DMS53 (cell line): ENCODE measurements at places on chromosomes 7 and 10.
A peak's percentile ranks its signal among the peaks of the same experiment; 100 is the strongest.

DNA sequence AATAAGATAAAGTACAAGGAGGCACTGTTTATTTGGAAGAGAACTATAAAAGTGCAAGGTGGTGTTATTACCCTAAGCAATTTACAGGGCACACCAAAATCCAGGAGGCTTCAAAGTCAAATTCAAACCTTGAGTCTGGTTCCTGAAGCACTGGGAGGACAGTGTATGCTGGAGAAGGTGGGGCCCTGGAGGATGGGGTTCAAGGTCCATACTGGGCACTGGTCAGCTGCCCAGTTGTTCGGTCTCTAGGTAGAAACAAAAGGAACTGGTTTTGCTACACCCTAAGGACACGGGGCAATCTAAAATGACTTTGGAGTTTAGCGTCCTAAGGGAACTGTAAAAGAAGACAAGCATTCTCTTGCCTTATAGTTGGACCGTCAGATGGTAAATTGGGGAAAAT lies 78.4 kb upstream of the ELMO1 start:
- DNase-seq: no peak

- no peak for DNase-seq
Observed at GRCh38 chr7:131826960-131827359, 270.5 kb upstream of the PODXL start.

- DNase-seq: no peak
Observed at GRCh38 chr10:98251399-98251798, 16.6 kb downstream of the LOXL4 start.

DNA sequence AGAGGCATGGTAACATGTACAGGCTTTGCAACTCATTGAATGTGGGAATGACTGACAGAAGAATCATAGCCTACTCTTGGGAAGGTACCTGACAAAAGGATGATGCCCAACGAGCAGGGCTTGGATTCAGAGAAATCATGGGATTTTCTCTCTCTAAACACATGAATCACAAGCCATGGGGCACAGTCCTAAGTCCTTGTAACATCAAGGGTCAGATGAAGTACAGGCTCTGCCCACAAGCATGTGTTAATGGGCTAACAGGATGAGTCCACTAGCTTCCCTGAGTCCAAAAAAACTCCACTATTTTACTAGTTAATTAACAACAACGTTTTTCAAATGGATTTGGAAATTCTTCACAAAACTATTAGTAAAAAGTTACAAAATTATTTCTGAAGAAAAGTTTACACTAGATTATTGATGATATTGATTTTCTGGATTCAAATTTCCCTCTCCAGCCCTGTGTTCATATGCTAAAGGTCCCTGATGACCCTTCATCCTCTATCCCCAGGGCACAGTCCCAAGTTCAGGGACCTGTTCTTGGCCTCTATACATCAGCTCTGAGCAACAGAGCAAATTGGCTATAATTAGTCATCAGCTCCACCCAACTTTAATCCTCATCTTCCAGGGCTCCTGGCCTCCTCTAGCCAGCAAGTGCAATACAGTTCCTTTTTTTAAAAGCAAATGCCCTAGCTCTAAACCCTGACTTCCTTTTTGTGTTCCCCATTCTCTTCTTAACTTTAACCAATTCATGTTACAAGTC lies 99.8 kb downstream of the GSAP start:
- DNase-seq: no peak

DNA sequence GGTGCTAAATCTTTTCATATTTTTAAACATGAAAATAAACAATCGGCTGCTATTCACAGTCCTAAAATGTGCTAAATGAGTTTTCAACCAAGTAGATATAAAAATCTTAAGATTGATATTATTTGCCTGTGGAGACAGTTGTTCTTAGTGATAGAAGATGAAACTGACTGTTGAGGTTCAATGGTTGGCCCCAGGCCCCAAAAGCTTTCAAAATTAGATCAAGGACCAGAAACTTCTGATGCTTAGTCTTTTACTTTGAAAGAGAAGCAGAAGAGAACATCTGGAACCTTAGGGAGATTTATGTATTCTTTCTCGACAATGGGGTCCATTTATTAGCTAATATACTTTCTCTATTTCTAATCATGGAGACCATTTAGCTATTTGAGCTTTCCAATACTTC lies 155.8 kb downstream of the REEP3 start:
- no peak for DNase-seq

- DNase-seq: no peak
Observed at GRCh38 chr10:128877141-128877540, 589.9 kb upstream of the MGMT start.

- no peak for DNase-seq
Observed at GRCh38 chr7:117021986-117022385, 68.7 kb downstream of the ST7 start.

GRCh38 chr10:96655461-96656197 lies 64.7 kb downstream of the PIK3AP1 start:
- no peak for DNase-seq

GRCh38 chr7:13198727-13199126 lies 511.3 kb downstream of the ARL4A start:
- no peak for DNase-seq

DNA sequence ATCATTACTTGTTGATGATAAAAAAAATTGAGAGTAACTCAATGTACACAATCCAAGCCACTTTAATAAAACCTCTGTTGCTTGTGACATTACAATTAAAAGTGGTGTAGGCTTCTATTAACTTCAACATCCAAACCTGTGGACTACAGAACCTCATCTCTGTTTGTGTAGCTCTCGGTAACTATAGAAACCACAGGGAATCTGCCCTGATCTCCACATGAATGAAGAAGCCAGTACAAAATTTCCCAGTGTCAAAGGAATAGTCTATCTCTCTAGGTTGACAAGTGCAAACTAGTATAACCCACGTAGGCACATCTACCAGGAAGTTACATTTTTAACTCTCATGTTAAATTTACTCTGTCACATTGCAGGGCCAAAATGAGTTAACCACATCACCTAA lies 204.3 kb downstream of the CHCHD3 start:
- no peak for DNase-seq

DNA sequence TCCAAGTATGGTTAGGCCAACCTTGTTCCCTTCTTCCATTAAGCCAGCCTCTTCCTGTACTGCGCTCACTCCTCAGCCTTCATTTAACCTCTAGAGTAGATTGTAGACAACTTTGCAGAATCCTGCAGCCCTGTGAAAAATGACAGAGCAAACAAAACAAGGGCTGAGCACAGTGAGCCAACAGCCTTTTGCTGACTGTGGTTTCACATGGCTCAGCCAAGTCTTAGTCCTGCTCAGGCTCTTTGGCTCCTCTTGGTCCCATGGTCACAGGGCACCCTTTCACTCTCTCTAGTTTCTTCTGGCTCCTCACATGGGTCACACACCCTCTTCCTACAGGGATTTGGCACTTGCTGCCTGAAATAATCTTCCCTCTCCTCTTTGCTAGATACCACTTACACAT lies 900.3 kb downstream of the CCSER2 start:
- no peak for DNase-seq

GRCh38 chr10:129440247-129440646 lies 26.8 kb upstream of the MGMT start:
- no peak for DNase-seq

DNA sequence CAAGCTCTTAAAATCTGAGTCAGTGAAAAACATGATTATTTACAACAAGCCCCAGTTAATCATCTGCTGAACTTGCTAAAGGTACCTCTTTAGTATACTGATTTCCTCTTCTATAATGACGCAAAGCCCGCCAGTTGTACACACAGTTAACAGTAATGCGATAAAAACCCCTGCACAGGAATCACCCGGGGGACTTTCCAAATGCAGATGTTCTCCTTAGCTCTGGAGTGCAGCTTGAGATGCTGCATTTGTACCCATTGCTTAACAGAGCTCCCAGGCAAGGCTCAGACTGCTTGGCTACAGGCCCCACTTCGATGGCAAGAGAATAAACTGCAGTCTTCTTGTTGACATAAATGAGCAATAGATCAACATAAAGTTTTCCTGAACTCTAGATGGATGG lies 279.6 kb upstream of the HGF start:
- peak; percentile 44 for DNase-seq

GRCh38 chr10:33655921-33656320 lies 321.5 kb upstream of the NRP1 start:
- no peak for DNase-seq

DNA sequence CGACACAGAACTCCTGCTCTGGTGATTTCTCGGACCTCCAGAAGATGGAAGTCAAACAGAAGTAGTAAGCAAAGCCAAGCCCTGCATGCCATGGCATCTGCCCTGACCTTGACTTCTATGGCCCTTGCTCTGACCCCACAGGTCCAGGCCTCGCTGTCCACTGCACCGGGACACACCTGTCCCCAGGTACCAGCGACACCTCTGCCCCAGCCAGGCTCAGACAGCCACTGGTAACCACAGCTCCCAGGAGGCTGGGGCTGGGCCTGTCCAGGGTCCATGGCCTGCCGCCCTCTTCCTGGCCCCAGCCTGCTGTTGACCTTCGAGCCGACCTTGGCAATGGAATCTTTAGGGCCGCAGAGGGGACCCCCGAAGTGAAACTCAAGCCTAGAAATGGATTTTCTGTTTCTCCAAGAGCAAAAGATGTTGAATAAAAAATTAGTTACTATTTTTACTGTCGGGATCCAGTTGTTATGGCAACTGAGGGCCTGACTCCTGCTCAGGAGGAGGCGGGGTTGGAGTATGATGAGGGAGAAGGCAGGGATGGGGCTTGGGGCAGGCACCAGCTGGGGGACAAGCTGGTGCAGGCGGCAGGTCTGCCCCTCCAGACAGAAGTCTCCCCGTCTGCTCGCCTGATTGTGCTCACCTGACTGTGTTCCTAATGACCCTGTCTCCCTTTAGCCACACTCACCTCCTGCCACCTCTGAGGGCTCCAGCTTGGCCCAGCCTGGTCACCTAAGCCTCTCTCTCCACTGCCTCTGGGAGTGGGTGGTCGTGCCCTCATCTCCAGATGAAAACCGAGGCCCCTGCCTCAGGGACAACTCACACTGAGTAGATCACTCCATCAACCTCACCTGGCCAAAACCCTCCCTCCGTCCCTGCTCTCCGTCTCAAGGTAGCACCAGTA lies 4.1 kb upstream of the MMD2 start:
- DNase-seq: peak; percentile 19

DNA sequence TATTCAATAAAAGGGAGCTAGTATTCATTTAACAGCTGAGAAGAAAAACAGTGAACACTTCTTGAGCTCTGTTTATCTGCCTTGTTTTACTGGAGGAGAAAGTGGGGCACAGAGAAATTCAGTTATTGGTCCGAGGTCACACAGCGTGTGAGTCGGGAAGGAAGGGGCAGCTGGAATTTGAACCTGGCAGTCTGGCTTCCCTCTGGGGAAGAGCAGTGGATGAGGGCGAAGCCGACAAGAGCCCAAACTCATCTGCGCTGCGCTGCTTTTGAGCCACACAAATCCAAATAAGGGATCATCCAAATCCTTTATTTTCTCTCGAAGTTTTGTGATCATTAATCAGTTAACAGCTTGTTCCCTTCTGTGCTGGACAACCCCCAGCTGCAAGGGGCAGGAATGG lies 23.7 kb upstream of the PFKFB3 start:
- no peak for DNase-seq

- DNase-seq: no peak
Observed at GRCh38 chr10:118986815-118987790, 42.4 kb upstream of the NANOS1 start.

DNA sequence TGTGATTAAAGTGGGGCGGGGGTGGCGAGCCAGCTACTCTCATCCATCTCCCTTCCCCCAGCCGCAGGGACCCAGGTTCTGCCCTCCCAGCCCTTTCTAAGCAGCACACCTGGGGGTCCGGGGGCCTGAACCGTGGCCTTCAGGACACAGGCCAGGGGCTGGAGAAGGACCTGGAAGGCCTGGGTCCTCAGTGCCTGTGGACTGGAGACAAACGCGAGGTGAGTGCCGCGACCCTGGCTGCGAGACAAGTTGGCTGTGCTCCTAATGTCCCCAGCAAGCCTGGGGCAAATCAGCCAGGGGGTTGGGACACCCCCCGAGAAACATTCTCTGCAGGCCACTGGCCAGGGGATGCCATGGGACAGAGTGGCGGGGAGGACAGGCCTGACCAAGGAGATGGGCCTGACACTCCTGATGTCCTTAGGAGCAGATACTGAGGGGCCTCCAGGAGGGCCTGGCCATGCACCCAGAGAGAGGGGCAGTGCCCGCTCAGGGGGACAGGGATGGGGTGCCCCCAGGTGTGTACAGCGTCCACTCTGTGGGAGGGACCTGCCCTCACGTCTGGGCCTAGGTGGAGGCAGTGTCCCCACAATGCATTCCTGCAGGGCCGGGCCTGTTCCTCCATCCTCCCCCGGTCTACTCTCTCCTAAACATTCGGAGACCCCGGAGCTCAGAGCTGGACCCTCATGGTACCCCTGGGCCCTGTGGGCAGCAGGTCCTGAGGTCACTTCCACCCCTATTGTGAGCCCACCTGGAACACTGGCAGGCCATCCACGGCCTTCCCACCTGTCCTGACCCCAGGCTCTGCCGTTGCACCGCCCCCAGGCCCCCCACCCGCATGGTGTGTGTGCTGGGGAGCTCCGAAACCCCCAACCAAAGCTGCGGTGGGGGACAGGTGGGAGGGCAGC lies 13.1 kb downstream of the BRAT1 start:
- DNase-seq: no peak

GRCh38 chr7:21134631-21135030 lies 293.3 kb upstream of the SP4 start:
- DNase-seq: peak; percentile 39

GRCh38 chr7:88208521-88208920 lies 11.3 kb downstream of the SRI start:
- DNase-seq: no peak

DNA sequence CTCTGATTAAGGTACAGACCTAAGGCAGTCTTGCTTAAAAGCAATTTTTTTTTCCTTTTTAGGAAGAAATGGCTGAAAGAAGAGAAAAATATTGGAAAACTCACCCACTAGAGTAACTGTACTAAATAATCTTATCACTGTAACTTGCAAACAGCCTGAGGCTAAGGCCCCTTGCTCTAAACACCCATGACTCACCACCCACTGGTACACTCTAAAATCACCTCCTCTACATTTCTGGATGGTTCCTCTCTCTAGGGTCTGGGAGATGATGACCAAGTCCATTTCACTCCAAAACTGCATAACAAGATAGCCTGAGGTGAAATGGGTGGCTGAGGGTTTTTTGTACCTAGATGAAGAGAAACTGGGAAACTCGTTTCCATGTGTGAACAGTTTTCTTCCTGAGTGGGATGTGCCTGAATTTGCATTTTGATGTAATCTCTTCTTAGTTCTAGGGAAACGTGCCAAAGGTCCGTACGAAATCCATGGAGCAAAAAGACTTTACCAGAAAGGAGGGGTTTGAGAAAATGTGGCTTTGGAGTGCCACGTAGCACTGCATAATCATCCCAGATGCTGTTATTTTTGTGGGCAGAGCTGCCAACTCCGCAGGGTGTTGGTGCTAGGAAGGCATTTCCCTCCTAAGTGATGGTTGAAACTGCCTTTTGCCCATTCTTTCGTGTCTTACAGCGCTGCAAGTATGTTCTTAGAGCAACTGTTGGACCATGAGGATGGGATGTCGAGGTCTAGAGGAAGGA lies 113.5 kb upstream of the C10orf90 start:
- DNase-seq: no peak
